ENCODE measurements at places on chromosomes 5 and 9.
A peak's percentile ranks its signal among the peaks of the same experiment; 100 is the strongest.

DNA sequence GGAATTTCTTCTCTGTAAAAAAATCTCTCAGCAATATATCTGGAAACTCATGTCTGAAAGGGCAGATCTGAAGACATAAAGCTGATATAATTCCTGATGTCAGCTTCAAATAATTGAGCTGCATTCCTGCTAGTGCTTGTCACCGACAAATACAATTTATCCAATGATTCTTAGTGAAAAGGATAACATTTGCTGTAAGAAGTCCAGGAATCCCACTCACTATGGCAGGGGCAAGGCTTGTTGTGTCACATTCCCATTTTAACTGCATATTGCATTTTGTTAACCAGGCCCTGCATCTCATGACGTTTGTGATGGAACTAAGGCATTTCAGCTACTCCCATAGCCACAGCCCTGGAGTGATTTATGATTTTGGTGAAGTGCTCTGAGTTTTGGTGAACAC is 160.1 kb upstream of the DAB2 start:
- H3K27ac ChIP-seq = no peak overlapping the region
- H3K4me3 ChIP-seq = no peak overlapping the region
- DNase-seq = no peak
- no peaks in the 10 kb centered on the region for H3K36me3 ChIP-seq
- H3K4me1 ChIP-seq = peaks cover 7% of the 10 kb centered on the region

DNA sequence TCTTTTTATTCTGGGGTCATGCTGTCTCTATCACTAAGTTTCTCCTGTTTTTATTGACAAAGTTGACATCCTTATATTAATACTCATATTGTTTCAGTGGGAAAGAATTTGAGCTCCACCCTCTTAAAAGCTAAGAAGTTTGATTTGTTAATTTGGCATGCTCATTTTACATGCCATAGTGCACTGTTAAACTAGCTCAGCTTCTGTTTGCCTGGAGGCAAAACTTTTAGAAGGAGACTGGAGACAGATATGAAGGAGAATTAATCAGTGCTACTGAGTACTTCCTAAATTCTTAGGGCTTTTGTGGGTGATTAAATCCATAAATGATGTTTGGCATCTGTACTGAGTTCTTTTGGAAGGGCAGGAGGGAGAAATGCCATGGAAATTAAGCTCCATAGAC is 138.9 kb downstream of the NTRK2 start:
- no peak overlapping the region for H3K27ac ChIP-seq
- no peaks in the 10 kb centered on the region for H3K4me1 ChIP-seq
- no peak for DNase-seq
- H3K4me3 ChIP-seq = no peak overlapping the region

GRCh38 chr5:61159836-61160235 is 2.4 kb downstream of the SMIM15 start:
- DNase-seq = no peak
- H3K36me3 ChIP-seq = no peaks in the 10 kb centered on the region
- peaks cover 4% of the 10 kb centered on the region for H3K4me1 ChIP-seq
- no peaks in the 10 kb centered on the region for H3K27me3 ChIP-seq
- H3K27ac ChIP-seq = no peak overlapping the region

DNA sequence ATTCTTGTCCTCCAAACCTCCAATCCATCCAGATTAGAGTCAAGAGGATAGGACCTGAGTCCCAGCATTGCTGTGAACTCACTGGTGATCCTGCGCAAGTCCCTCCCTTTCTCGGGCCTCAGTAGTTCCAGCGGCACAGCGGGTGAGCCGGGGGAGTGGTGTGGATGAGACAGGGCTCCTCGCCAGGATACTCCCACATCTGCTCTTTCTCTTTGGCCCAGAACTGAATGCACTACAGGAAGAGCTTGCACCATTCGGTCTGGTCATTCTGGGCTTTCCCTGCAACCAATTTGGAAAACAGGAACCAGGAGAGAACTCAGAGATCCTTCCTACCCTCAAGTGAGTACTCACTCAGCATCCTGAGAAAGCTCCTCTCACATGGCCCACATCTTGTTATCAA is 6.3 kb downstream of the GPX3 start:
- DNase-seq = no peak
- peak overlapping the region; percentile 89 for H3K27ac ChIP-seq
- H3K36me3 ChIP-seq = peaks cover 29% of the 10 kb centered on the region
- H3K27me3 ChIP-seq = no peaks in the 10 kb centered on the region
- H3K4me1 ChIP-seq = peaks cover 95% of the 10 kb centered on the region

- H3K4me3 ChIP-seq = no peak overlapping the region
- DNase-seq = no peak
- no peaks in the 10 kb centered on the region for H3K36me3 ChIP-seq
- no peaks in the 10 kb centered on the region for H3K27me3 ChIP-seq
Measured at GRCh38 chr5:160250226-160250625, 20.9 kb downstream of the FABP6 start.

GRCh38 chr5:128228008-128228407 is 144.4 kb downstream of the SLC12A2 start:
- H3K4me1 ChIP-seq = no peaks in the 10 kb centered on the region
- no peaks in the 10 kb centered on the region for H3K36me3 ChIP-seq
- H3K27me3 ChIP-seq = no peaks in the 10 kb centered on the region
- H3K4me3 ChIP-seq = no peak overlapping the region
- DNase-seq = no peak
- no peak overlapping the region for H3K27ac ChIP-seq

DNA sequence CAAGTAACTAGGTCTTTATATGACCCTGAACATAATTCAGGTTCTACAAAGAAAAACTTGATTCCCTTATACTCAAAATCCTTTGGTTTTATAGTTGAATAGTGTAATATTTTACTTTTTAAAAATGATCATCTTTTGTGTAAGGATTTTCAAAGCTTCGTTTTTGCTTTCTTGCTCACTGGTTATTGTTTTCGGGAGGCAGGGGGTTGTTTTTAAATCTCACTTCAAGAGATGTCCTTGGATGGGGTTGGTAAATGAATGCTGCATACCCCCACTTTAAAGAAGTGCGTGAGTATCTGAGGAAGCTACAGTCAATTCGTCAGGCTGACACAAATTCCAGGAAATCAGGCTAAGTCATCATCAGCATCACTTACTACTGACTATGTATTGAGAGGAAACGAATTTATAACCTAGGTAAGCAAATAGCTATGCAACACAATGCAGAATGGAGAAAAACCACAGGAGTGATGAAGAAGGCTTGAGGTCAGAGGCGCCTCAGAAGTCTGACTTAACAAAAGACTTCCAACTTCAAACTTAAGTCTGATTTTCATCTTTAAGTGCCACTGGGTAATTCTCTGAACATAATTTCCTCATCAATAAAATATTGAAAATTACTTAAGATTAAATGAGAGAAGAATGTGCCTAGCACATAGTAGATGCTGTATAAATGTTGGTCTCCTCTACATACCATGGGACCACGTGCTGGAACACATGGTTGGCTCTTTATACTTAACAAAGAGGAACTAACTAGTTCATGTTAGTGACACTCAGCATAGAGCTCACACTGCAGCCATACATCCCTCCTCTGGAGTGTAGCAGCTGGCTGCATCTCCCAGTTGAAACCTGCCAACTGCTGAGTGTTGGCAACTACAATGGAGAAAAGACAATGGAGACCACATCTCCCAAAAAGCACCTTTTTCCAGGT is 106.0 kb upstream of the KIF2A start:
- H3K4me3 ChIP-seq = no peak overlapping the region
- H3K27ac ChIP-seq = no peak overlapping the region
- no peaks in the 10 kb centered on the region for H3K27me3 ChIP-seq

GRCh38 chr5:180139731-180140055 is 68.1 kb upstream of the RNF130 start:
- H3K27me3 ChIP-seq = no peaks in the 10 kb centered on the region
- no peak for DNase-seq
- H3K4me1 ChIP-seq = peaks cover 8% of the 10 kb centered on the region
- H3K27ac ChIP-seq = no peak overlapping the region
- H3K36me3 ChIP-seq = no peaks in the 10 kb centered on the region

DNA sequence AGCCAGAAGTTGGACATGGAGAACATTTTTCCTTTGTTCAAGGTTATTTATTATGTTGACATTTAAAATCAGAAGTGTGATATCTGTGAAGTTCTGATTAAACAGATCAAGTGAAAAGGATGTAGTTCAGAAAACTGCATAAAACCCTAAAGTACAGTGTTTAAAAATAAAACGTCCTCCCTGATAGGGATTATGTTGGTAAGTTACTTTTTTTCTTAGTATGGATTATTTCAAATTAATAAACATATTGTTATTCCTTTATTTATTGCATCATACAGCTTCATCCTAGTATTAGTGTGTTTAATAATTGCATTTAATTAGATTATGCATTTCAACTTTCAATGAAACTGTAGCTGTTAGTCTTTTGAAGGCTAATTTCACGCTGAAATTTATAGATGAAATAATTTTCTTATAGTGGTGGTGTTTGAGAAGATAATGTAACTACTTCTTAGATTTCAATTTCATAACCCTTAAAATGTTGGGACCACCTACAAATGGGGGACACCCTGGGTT is 157.9 kb upstream of the DMRT1 start:
- peak overlapping the region; percentile 88 for H3K27ac ChIP-seq
- H3K4me1 ChIP-seq = peaks cover 48% of the 10 kb centered on the region
- no peaks in the 10 kb centered on the region for H3K36me3 ChIP-seq
- no peaks in the 10 kb centered on the region for H3K27me3 ChIP-seq

DNA sequence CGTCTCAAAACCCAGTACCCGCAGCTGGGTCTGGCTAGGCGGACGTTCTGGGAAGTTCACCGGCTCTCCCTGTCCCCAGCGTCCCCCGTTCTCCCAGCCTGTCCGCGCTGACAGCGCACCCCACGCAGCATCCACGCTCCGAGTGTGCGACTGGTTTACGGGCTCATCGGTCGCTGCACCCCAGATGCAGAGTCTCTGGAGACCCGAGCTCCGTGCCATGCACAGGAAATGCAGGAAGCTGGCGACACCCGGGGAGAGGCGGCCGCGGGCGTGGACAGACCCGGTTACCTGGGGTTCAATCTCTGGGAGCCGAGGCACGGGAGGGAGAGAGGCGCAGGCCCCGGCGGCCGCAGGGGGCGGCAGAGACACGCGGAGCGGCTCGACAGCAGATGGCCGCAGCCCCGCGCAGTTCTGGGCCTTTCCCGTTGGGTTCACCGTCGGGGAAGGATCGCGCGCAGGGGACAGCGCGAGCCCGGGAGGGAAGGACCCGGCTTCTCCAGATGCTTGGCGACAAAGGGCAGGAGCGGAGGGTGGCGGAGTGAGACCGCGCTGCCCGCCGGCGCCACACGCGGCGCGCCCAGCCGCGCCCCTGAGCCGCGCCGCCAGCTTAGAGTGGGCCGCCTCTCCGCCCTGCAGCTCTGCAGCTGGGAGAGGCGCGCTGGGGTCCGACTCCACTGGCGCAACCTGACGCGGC is 558 bp downstream of the SHROOM1 start:
- peaks cover 12% of the 10 kb centered on the region for H3K4me1 ChIP-seq
- peak overlapping the region; percentile 90 for H3K4me3 ChIP-seq
- no peaks in the 10 kb centered on the region for H3K27me3 ChIP-seq
- H3K36me3 ChIP-seq = peaks cover 11% of the 10 kb centered on the region
- no peak for DNase-seq
- peak overlapping the region; percentile 72 for H3K27ac ChIP-seq

- H3K36me3 ChIP-seq = no peaks in the 10 kb centered on the region
- H3K4me3 ChIP-seq = peak overlapping the region; percentile 9
- no peak overlapping the region for H3K27ac ChIP-seq
Measured at GRCh38 chr9:84874596-84874995, 205.1 kb downstream of the NTRK2 start.

- no peak overlapping the region for H3K4me3 ChIP-seq
- H3K27me3 ChIP-seq = no peaks in the 10 kb centered on the region
- DNase-seq = no peak
- H3K27ac ChIP-seq = no peak overlapping the region
- no peaks in the 10 kb centered on the region for H3K4me1 ChIP-seq
Measured at GRCh38 chr9:78592811-78593210, 295.9 kb downstream of the PSAT1 start.

GRCh38 chr5:175654339-175654738 is 3.5 kb upstream of the HRH2 start:
- H3K4me3 ChIP-seq = no peak overlapping the region
- no peak for DNase-seq
- H3K27me3 ChIP-seq = peaks cover 9% of the 10 kb centered on the region
- no peaks in the 10 kb centered on the region for H3K36me3 ChIP-seq
- peaks cover 21% of the 10 kb centered on the region for H3K4me1 ChIP-seq

DNA sequence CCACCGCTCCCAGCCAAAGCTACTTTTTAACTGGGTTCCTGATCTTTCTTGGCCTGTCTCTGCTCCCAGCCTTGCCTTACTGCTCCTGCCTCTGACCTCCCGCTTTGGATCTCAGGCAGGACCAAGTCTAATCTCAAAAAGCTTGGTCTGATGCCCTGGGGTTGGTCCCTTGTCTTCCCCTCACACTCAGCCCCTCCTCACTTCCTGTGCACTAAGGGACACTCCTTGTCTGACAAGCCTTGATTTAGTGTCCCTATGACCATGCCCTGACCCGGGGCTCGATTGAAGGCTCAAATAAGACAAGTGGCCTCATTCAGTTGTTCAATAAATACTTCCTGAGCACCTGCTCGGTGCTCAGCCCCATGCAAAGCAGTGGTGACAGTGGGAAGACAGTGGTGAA is 3.7 kb upstream of the GTF3C5 start:
- H3K4me3 ChIP-seq = no peak overlapping the region
- peaks cover 18% of the 10 kb centered on the region for H3K4me1 ChIP-seq
- no peak for DNase-seq
- no peaks in the 10 kb centered on the region for H3K36me3 ChIP-seq
- H3K27ac ChIP-seq = no peak overlapping the region
- H3K27me3 ChIP-seq = no peaks in the 10 kb centered on the region

- no peak overlapping the region for H3K27ac ChIP-seq
- H3K27me3 ChIP-seq = no peaks in the 10 kb centered on the region
- H3K36me3 ChIP-seq = no peaks in the 10 kb centered on the region
- DNase-seq = no peak
- H3K4me3 ChIP-seq = no peak overlapping the region
Measured at GRCh38 chr9:123237220-123237619, 31.2 kb downstream of the STRBP start.

DNA sequence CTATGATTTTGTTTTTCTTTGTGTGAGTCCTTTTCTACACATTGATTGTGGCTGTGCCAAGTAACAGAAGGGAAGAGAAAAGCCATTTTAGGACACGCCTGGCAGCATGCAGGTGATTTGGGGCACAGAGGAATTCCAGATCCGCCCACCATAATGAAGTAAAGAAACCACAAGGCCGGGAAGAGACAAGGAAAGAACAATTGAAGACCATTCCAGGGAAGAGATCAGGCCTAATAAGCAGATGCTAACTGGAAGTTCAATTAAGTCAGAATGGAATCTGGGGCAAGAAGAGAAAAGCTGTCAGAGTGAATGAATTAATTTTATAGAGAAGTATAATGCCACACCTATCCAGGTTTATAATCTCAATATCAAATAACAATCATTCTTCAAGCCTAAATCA is 110.2 kb upstream of the ISL1 start:
- H3K4me3 ChIP-seq = no peak overlapping the region
- H3K36me3 ChIP-seq = no peaks in the 10 kb centered on the region
- no peaks in the 10 kb centered on the region for H3K27me3 ChIP-seq

DNA sequence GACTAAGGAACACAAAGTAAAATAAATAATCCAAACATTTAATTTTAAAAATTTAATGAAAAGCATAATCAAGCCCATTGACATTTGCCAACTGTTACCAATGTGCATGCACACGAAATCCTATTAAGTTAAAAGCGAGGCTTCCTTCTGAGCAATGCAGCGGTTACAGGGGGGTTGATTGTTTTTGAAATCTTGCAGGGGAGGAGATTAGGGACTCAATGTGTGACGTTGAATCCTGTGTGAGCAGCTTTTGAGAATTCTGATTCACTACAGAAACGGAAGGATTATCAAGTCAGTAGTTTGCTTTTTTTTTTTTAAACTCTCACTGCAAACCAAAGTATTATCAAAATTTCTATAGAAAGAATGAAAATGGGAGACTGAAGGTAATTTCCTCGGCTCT is 109.5 kb downstream of the PRKACG start:
- no peak overlapping the region for H3K4me3 ChIP-seq
- DNase-seq = no peak
- no peaks in the 10 kb centered on the region for H3K27me3 ChIP-seq
- H3K27ac ChIP-seq = no peak overlapping the region
